ENCODE measurements at places on chromosomes 11 and 22. TPM values are rescaled to one million over a fixed set of nuclear protein-coding genes. Genes with fewer than 3 reads are reported as not detected.
A peak's percentile ranks its signal among the peaks of the same experiment; 100 is the strongest.

DNA sequence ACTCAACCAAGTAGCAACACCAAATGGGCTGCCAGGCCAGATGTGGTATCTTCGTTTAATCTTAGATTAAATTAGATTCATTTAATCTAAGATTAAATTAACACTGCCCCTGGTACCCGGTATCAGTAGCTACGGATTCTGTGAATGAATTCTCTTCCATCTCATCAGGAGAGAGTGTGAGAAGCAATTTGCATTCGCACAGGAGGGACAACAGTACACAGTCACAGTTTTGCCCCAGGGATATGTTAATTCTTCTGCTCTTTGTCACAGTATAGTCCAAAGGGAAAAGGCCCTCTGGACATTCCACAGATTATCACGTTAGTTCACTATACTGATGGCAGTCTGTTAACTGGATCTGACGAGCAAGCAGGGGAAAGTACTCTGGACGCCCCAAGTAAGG lies 22.9 kb downstream of the ASCL2 start:
- no peak for DNase-seq

DNA sequence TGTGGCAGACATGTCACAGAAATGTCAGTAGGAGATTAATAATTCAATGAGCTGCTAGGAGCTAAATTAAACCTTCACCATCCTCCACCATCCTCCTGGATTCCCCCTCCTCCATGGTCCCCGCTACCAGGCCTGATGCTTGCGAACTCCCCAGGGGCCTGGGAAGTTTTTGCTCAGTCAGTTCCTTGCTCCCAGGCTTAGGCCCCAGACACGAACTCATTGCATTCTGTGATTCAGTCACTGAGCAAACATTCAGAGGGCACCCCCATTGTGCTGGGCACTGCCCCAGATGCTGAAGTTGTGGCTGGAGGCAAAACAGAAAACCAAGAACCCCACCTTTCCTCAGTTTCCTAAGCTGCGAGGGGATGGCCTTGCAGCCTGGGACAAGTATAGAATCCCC lies 14.3 kb downstream of the NPTXR start:
- no peak for DNase-seq

DNA sequence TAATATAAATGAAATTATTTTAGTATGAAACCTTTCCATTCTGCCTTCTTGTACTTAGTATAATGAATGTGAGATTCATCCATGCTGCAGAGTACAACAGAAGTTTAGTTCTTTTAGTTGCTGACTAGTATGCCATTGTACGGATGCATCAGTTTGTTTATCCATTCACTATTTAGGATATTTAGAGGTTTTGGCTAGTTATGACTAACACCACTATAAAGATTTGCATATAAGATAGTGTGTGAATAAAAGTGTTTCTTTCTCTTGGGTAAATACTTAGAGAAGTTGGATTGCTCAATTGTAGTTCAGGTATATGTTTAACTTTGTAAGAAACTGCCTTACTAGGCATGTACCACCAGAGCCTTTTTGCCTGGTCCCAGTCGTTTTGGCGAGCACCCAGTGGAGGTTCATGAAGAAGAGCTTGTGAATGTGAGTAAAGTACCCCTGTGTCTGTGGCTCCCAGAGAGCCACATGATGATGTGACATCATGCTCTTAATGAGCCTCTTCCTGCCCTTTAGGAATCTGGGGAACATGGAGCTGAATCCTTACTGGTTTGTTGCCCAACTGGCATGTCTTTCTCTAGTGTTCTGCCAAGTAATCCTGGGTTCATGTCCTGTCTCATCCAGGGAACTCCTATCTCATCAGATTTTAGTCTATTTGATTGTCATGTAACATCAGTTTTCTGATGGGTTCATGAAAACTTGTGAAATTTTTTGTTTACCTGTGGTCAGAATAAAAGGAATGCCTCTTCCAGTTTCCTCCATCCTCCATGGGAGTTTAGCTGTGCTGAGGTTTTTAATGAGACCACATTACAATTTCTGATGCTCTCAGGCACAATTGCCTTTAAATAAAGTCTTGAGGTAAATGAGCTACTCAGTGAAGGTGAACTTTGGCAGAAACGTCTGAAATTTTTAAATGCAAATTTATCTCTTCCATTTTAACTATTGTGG lies 234.8 kb downstream of the CASP12 start:
- no peak for DNase-seq

The GRIA4 gene
- total RNA-seq: not detected

The SPON1 gene
- 77.9 TPM for total RNA-seq

The CECR2 gene
- 3.4 TPM for total RNA-seq

DNA sequence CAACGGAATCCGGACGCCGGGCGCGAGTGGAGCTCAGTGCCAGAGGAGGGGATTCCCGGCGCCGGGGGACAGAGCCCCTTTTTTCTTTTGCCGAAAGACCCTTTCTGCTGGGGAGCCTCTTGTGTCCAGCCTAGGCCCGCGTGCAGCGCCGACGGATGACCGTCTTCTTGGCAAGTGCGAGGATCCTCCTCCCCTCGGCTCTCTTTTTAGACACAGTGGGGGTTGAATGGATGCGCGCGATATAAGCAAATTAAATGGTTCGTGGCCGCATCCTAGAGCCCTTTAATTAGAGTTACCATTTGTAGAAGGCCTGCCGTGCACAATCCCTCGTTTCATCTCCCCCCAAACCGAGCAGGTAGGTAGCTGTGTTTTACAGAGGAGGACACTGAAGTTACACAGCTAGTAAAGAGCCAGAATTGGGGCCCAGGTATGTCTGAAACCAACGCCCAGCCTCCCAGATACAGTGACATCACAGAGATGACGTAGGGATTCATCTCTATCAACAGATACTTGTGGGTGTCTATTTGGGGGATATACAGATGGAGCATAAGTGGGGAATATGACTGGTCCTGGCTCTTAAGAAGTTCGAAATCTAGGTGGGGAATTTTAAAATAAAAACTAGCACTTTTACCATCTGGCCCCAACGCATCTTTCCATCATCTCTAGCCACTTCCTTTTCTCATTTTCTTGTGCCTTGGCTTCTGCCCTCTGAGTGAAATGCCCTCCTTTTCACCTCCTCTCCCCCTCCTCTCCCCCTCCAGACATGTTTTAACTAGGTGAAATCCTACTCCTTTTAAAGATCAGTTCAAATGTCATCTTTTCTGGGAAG lies 875 bp downstream of the TCP11L1 start:
- peak; percentile 51 for DNase-seq

- DNase-seq: peak; percentile 60
These were observed 12.6 kb upstream of the APLNR start for GRCh38 chr11:57249384-57250319.

GRCh38 chr11:122556605-122557004 lies 98.9 kb upstream of the UBASH3B start:
- DNase-seq: peak; percentile 26

DNA sequence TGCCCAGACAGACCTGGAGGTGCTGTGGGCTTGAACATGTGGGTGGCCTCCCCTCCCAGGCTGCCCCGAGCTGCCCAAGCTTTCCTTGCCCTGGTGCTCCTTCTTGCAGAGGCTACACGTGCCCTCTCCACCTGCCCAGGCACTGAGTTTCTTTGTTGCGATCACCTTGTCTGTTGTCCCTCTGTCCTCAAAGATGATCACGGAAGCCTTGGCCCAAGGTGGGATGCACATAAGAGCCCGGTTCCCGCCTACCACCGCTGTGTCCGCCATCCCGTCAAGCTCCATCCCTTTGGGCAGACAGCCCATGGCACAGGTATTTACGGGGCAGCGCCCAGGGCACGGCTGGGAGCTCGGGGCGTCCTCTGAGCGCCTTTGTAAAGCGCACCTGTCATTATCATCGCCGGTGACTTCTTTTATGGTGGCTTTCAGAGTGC lies 67.5 kb downstream of the MED15 start:
- no peak for DNase-seq

The ANO9 gene
- total RNA-seq: 21.8 TPM

The KCNQ1 gene
- 45.5 TPM for total RNA-seq

DNA sequence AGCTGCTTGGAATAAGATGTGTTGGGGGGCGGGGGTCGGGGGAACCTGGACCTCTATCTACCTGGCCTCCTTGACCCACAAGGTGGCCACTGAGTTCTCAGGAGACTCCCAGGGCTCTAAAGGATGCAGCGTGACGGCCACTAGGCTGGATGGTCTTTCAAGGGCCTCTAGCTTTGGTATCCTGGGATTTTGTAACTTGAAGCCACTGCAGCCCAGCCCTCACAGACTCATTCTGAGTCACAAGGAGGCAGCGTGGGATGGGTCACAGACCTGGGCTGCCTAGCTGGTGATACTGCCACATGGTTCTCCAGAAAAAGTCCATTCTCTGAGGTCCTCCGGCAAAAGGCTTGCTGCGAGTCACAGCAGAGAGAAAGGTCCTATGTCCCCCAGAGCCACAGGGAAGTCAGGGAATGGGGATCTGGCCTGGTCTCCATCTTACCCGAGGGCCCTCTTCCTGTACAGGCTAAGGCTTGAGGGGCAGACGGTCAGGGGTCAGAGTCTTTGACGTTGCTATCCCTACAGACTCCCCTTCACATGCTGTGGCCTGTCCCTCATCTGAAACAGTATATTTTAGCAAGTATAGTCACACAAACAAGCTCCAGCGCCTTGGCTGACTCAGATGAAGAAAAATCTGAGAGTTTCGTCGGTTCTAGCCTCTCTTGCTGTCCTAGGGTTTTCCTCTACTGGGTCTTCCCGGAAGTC lies 52.4 kb downstream of the KCNC1 start:
- DNase-seq: no peak

The HTR3B gene
- total RNA-seq: 0.16 TPM

The MFRP gene
- total RNA-seq: not detected

The OR56A1 gene
- total RNA-seq: 0.03 TPM

DNA sequence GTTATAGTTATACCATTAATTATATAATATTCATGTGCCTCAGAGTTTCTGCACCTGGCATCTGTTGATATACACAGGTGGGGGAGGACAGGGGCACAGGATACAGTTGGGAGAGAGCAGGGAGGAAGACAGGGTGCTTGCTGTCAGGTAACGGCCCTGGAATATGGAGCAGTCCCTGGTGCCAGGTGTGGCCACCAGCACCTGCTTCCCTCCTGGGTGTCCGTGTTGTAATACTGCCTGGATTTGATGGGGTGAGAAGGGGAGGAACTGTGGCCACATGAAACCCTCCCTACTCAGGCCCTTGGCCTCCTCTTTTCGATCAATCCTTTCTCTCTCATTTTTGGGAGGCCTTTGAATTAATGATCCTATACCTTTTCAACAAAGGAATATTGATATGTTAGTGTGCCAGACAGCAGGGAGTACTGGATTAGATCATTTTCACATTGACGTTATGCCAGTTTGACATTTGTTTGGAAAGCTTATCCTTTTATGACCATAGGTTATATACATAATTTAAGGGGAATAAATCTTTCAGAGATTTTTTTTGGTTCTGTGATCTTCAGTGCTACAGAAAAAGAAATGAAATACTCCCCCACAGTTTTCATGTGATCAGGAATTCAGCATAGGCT lies 88.6 kb downstream of the TEAD1 start:
- DNase-seq: no peak

GRCh38 chr11:41177791-41178190 lies 281.7 kb downstream of the LRRC4C start:
- DNase-seq: no peak

- no peak for DNase-seq
These were observed 7.9 kb upstream of the ADORA2A start for GRCh38 chr22:24419475-24419850.

- no peak for DNase-seq
These were observed 24.7 kb upstream of the IL17RA start for GRCh38 chr22:17060126-17060525.

DNA sequence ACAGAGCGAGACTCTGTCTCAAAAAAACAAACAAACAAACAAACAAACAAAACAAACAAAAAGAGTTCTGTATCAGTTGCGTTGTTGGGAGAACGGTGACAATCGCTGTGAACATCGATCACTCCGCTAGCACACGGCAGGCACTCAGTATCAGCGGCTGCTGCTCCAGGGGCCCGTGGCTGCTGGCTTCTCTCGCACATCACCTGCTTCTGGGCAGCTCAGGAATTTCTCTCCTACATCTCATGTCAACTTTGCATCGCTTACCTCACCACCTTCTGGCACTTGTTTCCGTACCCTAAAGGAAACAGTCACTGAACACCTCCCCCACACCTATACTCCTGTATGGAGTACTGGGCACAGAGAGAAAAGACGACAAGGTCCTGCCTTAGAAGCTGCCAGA lies 70.3 kb upstream of the WNT7B start:
- no peak for DNase-seq

GRCh38 chr22:35459423-35459894 lies 59.5 kb downstream of the MCM5 start:
- no peak for DNase-seq

- no peak for DNase-seq
These were observed 12.3 kb downstream of the LRP5 start for GRCh38 chr11:68324695-68325094.

The ACTN3 gene
- total RNA-seq: 0.16 TPM

The SYT7 gene
- 5.7 TPM for total RNA-seq

The APOA5 gene
- total RNA-seq: not detected

The GNG3 gene
- not detected for total RNA-seq

GRCh38 chr22:49466878-49467595 lies 360.6 kb downstream of the BRD1 start:
- no peak for DNase-seq

GRCh38 chr11:92625894-92626293 lies 343.6 kb upstream of the MTNR1B start:
- no peak for DNase-seq

DNA sequence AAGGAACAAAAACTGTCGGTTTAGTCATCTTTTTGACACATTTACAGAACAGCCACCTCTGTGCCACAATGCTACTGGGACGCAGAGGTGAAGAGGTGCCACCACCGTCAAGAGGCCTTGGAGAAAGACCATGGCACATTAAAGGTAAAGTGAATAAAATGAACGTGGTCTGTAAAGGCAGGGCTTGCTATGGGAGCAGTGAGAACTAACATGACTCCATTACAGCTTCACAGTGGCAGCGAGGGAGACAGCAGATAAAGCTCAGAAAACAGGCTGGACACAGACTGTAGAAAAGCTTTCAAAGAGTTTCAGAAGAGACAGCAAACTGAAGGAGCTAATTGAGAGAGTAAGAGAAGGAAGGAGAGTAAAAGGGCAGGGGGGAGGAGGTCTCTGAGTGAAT lies 102.9 kb downstream of the GAB2 start:
- DNase-seq: peak; percentile 43

The RTN4RL2 gene
- 2.6 TPM for total RNA-seq

DNA sequence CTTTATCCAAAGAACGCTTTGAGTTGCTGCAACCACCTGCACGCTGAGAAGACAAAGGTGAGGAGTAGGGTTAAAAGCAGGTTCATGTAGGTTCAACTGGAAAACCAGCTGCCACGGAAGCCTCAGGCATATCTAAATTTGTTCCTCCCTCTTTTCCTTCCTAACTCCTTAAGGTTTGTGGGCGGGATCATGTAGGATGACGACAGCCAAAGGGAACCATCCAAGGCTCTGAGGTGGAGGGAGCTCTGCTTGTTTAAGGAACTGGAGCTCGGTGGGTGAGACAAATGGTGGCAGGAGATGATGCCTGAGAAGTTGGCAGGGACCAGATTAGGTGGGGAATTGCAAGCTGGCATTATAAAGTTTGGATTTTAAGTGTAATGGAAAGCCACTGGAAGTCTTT lies 60.3 kb downstream of the SPON1 start:
- DNase-seq: no peak

The SPI1 gene
- 39.8 TPM for total RNA-seq

GRCh38 chr11:109606256-109606655 lies 184.3 kb downstream of the C11orf87 start:
- no peak for DNase-seq

Data from kidney (tissue), 22 donors.